ENCODE measurements at places on chromosomes 2 and 18. TPM values are rescaled to one million over a fixed set of nuclear protein-coding genes. Genes with fewer than 3 reads are reported as not detected.

The LINC00305 gene
- not detected for total RNA-seq

The RAMP1 gene
- 6.8 TPM for total RNA-seq

The STK16 gene
- total RNA-seq: 52.9 TPM

The LCT gene
- total RNA-seq: 0.22 TPM

The TCF23 gene
- total RNA-seq: under 0.01 TPM

The MEP1B gene
- total RNA-seq: not detected

The NOL4 gene
- total RNA-seq: not detected

The MTERF4 gene
- 32.5 TPM for total RNA-seq

The SCYGR4 gene
- 0.11 TPM for total RNA-seq

The SETBP1 gene
- 23.8 TPM for total RNA-seq

The SH3BP4 gene
- total RNA-seq: 44.9 TPM

The COL4A3 gene
- not detected for total RNA-seq

The AQP12B gene
- not detected for total RNA-seq

The DPP4 gene
- 81.0 TPM for total RNA-seq

The GPR155 gene
- total RNA-seq: 5.8 TPM

The PLB1 gene
- 4.1 TPM for total RNA-seq

The CCDC74B gene
- total RNA-seq: 5.6 TPM

The RAB17 gene
- 0.52 TPM for total RNA-seq

The ITSN2 gene
- total RNA-seq: 44.8 TPM

The FEV gene
- not detected for total RNA-seq

The REG1B gene
- not detected for total RNA-seq

The NOSTRIN gene
- total RNA-seq: 1.5 TPM

The MDH1B gene
- 2.3 TPM for total RNA-seq

The NPPC gene
- not detected for total RNA-seq
